ENCODE measurements at places on chromosomes 5 and 9. TPM values are rescaled to one million over a fixed set of nuclear protein-coding genes. Genes with fewer than 3 reads are reported as not detected.

Gene PCDHB9
- polyA plus RNA-seq = 0.12 TPM

DNA sequence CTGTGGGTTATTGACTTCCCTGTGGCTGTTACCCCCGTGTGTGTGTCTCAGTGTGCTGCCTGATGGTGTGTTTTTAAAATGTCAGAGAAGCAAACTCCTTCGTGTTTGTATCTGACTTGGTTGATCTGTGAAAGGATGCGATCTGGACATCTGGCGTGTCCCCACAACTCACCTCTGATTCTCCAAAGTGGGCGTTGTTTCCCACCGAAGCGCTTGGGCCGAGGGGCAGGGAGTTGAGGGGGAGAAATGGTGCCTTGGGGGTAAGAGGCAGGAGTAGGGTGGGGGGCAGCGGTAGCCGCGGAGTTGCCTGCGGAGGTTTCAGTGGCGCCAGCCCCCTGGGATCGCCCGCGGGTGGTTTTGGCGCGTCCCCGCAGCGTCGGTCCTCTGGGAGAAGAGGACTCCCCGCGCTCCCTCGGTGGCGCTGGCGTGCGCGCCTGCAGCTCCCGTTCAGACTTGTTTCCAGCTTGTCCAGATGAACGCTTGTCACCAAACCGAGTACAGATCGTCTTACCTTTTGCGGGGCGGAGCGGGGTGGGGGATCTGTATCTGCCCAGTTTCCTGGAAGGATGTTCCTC is 1.1 kb downstream of the MAST4 start:
- peak; percentile 41 for DNase-seq

Gene CCL28
- 3.7 TPM for polyA plus RNA-seq

Gene CDH9
- not detected for polyA plus RNA-seq

GRCh38 chr5:54443270-54443669 is 12.2 kb upstream of the HSPB3 start:
- peak; percentile 2 for DNase-seq

DNA sequence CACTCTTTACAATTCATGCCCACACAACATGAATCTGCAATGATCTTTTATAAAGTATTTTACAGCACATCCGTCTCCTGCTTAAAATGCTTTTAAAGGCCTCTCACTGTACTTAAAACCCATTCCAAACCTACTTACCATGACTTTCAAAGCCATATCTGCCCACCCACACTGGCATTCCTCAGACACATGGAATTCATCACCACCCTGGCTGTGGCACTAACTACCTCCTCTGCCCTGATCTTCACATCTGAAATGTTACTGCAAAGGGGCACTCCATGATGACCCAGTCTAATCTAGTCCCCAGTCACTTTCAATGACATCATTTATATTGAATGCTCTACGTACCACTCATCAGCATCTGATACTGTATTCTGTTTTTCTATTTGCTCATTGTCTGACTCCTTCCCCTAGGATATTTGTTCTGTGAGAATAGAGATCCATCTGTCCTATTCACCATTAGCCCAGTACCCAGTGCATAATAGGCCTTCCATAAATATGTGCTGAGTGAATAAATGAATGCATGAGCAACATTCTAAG is 193.2 kb upstream of the KIF2A start:
- DNase-seq = no peak

Gene PAX5
- polyA plus RNA-seq = not detected

- no peak for DNase-seq
Observed at GRCh38 chr9:123716339-123716945, 213.5 kb downstream of the DENND1A start.

- DNase-seq = no peak
Observed at GRCh38 chr9:126386088-126386487, 59.5 kb downstream of the MVB12B start.

Measured in mammary epithelial cell (primary cell).